Amygdala (tissue), 56 donors: ENCODE measurements at places on chromosomes 16 and 17.

DNA sequence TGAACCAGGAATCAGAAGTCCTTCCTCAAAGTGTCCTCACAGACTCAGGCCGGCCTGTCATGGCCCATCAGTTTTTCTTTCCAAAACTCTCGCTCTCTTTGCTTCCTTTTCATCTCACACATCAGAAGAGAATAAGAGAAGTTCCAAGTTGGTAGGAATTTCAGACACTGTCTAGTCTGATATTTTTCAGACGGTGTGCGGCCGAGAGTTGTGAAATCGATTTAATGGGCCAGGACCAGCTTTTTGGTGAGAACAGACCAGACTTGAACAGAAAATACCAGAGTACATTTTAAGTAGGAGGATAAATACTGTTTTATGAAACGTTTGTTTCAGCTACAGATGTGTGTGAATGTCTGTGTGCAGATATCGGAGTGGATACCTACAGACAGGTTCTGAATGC, 24.8 kb upstream of the RCVRN start:
- no peak for DNase-seq

- no peak for DNase-seq
Observed at GRCh38 chr16:86048882-86049585, 150.1 kb downstream of the IRF8 start.

DNA sequence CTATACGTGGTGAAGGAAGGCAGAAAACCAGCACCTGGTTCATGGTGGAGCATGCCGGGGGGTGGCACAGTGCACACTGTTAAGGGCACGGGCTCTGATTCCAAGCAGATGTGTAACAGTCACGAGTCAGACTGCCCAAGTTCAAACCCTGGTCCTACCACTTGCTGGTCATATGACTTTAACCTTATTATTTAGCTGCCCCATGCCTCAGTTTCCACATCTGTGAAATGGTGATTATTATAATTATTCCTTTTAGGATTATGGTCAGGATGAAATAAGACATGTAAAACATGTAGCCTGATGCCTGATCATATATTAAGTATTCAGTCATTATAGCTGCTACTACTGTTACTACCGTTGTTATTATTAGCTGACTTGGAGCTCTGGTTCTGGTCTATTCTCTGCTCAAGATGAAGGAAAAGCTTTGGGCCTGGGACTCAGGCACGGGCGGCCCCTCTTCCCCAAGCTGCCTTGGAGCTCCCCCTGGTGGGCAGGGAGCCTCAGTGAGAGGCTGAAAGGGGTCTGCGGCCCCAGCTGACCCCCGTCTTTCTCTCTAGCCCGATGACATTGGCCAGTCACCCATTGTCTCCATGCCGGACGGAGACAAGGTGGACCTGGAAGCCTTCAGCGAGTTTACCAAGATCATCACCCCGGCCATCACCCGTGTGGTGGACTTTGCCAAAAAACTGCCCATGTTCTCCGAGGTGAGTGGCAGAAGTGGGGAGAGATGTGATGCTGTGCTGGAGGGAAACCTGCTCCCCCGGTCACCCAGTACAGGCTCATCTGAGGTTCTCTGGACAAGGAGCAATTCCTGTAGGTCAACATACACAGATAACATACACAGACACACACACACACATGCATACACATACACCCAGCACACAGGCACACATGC, 14.0 kb downstream of the NR1D1 start:
- DNase-seq, result no peak

DNA sequence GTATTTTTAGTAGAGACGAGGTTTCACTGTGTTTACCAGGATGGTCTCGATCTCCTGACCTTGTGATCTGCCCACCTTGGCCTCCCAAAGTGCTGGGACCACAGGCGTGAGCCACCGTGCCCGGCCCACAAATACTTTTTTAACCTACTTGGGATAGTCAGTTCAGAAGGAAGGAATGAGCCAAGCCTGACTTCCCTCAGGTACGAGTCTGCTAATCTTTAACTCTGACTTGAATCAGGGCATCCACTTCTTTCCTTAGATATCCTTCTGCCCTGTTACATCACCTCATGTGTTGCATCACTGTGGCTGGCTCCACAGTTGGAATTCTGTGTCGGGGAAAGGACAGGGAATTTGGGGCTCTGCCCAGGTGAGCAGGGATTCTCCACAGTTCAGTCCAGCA, 120.8 kb downstream of the MSI2 start:
- DNase-seq, result no peak

GRCh38 chr16:10526962-10527361, 53.4 kb downstream of the EMP2 start:
- no peak for DNase-seq

DNA sequence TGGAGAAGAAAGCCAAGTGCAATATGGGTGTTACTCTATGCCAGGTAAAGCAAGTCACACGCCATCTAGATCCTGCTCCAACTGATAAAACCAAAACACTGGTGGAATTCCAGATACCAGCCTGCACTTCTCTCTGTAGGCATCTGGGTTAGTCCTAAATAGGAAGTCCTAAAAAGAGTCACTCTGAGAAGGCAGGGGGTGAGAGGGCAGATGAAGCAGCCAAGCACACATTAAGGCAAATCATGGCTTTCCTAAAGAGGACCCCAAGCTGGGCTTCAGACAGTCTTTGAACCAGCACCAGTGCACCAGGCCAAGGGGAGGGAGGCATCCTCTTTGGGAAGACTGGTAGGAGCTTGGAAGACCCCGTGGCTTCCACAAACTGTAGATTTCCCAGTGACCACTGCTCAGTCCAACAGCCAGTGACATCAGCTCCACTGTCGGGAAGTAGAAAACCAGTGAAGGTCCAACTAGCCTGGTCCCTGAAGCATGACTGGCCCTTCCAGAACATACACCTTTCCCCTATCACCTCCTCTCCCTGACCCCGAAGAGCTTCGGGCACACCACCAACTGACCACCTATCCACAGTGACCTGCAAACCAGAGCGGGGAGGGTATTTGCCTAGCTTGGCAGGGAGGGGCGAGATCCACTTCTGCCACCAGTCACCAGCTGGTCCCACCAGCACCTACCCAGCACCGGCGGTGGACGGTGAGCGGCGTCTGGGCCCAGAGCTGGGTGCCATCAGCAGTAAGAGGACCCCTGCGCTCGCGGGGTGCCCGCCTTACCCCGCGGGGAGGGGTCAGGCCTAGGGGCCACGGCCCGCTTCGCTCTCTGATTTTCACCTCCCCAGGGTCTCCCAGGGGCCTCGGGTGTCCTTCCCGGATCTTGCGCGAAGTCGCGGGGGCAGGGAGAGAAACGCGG, 1.0 kb downstream of the LITAF start:
- no peak for DNase-seq

- no peak for DNase-seq
Observed at GRCh38 chr17:51933647-51934046, 224.9 kb downstream of the CA10 start.

DNA sequence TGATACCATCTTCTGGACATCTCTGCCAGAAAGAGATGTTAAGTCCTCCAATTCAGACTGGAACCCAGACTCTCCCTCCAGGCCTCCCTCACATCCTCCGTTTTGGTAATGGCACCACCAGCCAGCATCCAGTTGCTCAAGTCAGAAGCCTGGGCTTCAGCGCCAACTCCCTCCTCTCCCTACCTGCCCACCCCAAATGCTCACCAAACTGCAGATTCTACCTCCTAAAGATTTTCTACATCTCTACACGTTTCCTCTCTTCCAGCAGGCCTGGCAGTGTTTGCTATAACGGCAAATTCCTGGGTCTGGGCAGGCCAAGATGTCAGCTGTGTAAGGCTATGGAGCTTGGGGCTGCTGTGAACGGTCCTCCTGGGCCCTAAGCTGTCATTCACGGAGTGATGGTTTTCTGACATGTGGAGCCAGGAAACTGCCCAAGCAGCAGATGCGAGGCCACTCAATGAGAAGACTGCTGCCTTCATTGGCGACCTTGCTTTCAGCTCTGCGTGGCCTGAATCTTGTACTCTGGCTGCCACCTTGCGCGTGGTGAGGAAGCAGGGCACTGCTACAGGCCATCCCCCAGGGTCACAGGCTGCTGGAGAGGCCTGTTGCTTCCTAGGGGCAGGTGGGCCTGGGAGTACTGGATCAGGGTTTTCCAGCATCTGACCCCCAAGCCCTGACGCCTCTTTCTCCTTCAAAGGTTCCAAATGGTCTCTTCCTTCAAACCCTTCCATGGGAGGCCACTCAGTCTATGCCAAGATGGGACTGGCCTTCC, 37.7 kb downstream of the TBX4 start:
- no peak for DNase-seq

- no peak for DNase-seq
Observed at GRCh38 chr17:63514974-63515373, 8.2 kb upstream of the KCNH6 start.

DNA sequence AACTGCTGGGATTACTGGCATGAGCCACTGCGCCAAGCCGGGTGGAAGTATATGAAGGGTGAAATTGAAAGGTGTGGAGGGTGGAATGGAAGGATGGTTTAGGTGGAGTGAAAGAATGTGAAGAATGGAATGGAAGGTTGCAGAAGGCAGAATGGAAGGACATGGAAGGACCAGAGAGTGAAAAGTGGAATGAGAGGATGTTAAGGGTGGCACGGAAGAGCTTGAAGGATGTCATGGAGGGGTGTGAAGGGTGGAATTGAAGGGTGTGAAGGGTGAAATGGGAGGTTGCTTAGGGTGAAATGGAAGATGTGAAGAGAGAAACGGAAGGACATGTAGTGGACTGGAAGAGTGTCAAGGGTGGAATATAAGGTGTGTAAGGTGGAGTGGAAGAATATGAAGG, 16.2 kb downstream of the MIS12 start:
- no peak for DNase-seq

DNA sequence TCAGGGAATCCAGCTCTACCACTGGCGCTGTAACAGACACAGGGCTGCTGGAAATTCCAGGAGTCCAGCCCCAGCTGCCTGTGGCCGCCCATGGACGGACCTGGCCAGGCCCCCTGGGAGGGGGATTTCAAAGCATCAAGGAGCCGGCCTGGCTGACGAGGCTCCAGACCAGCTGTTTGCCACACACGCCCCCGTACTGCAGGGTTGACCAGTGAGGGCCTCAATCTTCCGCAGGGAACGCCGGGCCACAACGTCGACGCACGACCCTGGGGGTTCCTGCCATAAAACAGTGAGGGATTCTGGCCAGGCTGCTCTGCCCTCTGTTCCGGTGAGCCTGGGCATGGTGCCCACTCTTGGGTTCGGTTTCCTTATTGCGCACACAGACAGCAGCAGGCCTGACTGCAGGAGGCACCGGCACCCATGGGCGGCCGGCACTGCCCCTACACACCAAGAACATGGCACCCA, 3.7 kb downstream of the LMF1 start:
- DNase-seq, result no peak

- no peak for DNase-seq
Observed at GRCh38 chr16:56300242-56300623, 108.9 kb downstream of the GNAO1 start.

- no peak for DNase-seq
Observed at GRCh38 chr17:62105357-62105756, 40.3 kb upstream of the MED13 start.

DNA sequence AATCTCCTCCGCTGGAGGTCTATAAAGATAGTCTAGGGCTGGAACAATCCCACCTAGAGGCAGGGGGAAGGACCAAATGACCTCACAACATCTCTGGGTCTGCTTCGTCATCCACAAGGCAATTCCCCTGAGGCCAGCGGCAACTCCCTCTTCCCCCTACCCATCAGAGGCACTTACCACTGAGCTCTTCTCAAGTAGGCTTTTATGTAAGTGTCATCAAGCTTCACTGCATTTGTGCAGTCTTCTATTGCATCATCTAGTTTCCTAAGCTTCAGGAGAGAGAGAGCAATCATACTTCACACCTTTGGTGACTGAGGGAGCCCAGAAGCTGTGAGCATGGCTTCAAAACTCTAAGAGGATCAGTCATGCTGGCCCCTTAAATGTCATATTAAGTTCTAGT, 21.0 kb downstream of the CNP start:
- no peak for DNase-seq

DNA sequence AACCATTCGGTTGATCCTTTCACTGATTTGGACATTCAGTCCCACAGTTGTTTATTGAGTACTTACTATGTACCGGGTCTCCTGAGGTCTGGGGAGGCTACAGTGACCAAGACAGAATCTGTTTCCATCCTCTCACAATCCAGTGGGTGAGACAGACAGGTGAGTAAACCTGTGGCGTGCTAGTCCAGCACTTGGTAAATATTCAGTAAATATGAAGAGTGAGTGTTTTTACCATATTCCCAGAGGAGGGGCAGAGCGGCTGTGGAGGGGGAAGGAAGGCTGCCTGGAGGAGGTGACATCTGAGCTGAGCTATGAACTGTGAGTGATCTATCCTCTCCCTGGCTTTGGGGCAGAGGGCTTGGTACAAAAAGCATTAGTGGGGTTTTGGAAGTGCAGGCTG, 31.4 kb downstream of the CCR7 start:
- DNase-seq, result no peak

- no peak for DNase-seq
Observed at GRCh38 chr17:67452681-67453554, 75.8 kb downstream of the PITPNC1 start.

- DNase-seq, result no peak
Observed at GRCh38 chr17:151886-152859, 14.8 kb downstream of the SCGB1C2 start.

DNA sequence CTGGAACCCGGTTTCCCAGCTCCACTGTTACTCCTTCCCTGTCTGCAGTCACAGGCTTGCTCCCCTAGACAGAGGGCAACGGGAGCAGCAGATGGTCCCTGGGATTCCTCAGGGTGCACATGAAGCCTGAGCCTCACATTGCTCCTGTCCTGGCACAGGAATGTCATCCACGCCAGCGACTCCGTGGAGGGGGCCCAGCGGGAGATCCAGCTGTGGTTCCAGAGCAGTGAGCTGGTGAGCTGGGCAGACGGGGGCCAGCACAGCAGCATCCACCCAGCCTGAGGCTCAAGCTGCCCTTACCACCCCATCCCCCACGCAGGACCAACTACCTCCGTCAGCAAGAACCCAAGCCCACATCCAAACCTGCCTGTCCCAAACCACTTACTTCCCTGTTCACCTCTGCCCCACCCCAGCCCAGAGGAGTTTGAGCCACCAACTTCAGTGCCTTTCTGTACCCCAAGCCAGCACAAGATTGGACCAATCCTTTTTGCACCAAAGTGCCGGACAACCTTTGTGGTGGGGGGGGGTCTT, 1.6 kb upstream of the DECR2 start:
- DNase-seq, result no peak

DNA sequence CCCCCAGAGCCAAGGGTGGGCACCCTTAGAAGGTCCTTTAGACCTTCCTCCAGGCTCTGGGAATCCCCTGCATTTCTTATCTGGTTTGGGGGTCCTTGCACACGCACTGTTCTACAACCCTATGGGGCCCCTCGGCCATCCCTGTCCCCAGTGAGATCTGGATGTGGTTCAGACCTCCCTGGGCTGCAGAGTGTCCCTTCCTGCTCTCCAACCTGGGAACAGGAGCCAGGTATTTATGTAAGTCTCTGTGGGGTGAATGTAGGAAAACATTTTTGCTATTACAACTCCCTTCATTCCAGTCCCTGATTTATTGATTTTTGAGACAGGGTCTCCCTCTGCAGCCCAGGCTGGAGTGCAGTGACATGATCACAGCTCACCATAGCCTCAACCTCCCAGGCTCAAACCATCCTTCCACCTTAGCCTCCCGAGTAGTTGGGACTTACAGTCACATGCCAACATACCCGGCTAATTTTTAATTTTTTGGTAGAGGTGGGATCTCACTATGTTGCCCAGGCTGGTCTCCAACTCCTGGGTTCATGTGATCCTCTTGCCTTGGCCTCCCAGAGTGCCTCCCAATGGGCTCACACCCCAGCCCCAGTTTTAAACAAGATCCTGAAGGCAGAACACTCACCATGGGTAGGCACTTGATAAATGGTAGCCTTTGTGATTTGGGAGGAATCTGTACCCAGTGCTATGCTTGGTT, 61.6 kb downstream of the RAI1 start:
- DNase-seq, result no peak

- DNase-seq, result no peak
Observed at GRCh38 chr17:26782153-26782552, 511.8 kb upstream of the WSB1 start.
